GM12892 (cell line): ENCODE measurements at places on chromosomes 5 and 9.
A peak's percentile ranks its signal among the peaks of the same experiment; 100 is the strongest.

DNA sequence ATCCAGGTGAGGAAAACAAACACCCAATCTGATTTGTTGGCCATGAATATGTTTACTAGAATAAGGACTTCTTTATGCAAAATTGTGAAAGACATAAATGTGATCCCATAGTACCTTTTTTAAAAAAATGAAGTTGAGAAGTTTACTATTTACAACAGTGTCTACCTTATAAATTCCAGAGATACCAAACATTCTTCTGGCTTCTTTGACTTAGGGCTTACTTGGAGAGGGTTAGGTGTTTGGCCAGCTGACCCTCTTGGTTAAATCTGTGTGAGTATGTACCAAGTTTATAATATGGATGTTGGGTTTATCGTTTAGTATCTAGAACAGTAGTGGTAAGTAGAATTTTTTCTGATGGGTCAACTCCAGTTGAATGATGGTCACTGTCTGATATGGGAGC lies 212.3 kb downstream of the DOCK8 start:
- DNase-seq = no peak

- no peak for DNase-seq
Measured at GRCh38 chr5:78639791-78640190, 8.8 kb downstream of the LHFPL2 start.

DNA sequence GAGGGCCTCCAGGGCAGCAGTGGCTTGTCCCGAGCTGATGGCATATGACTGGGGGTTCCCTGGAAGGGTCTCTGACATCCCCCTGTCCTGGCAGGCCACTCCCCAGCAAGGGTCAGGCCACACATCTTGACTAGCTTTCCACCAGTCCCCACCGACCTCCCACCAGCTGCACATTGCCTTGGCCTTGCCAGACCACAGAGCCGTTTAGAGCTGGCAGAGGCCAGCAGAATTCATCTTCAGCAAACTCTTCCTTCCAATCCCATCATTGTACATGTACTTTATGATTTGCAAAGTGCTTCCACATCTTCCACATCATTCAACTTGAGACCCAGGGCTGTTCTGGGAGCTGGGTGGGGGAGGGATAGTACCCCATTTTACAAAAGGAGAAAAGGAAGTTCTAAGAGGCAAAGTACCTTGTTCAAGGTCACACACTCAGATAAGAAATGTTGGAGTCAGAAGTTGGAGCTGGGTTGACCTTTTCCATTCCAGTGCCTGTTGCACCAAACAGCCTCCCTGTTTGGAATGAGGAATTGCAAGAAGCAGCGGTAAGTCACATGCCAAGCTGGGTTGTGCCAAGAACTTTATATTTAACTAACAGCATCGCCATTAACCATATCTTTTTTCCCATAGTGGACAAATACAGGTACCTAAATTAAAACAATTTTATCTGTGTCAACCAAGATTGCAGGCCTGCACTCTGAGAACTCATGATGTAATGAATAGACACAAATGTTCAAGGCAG lies 25.8 kb upstream of the COL15A1 start:
- no peak for DNase-seq

DNA sequence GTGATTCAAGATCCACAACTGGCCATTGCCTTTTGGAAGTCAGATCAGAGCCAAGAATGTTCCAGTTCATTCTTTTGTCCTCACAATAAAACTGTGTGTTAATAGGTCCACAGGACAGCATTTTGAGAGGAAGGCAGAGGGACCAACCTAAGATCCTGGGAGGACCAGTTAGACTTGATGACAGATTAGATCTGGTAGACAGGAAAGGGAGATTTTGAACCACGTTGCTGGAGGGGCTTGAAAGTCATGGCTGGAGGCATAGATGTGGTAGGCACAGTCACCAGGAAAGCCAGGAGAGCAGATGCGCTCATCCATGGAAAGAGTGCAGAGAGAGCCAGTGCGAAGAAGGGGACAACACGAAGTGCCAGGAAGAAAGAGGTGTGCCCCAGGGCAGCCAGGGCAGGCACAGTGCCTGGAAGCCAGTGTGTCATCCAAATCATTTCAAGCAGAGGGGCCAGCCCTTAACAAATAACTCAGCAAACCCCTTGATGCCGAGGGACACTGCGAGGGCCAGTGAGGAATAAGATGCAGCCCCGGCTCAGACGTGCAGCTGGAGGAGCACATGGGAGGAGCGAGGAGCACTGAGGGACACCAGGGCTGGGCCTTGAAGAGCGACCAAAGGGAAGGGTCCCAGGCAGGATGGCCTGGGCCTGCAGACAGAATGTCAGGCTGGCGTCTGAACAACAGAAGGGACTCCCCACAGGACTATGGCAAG lies 12.8 kb upstream of the SLC2A8 start:
- DNase-seq = no peak

DNA sequence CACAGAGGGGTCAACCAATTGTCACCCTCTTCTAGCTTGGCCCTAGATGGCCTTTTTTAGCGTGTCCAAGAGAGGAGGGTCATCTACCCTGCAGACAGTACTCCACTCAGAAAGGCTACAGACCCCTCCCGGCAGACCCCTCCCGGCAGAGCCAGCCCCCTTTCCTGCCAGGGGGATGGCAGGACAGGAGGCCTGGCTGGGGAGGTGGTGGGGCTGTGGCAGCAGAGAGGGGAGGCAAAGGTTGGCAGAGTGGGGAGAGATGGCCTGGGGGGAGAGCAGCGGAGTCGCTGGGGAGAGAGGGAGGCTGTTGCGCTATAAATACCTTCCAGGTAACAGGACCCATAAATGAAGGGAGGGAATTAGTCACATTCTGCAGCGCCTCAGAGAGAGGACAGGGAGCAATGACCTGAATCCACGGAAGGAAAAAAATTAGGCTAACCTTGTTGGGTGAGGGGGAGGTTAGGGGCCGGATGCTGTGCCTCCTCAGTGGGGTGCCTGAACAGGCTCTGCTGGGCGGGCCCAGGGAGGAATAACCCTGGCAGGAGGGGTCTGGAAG lies 32.9 kb upstream of the PSD2 start:
- DNase-seq = no peak

GRCh38 chr5:37860206-37860605 lies 20.4 kb upstream of the GDNF start:
- DNase-seq = no peak

DNA sequence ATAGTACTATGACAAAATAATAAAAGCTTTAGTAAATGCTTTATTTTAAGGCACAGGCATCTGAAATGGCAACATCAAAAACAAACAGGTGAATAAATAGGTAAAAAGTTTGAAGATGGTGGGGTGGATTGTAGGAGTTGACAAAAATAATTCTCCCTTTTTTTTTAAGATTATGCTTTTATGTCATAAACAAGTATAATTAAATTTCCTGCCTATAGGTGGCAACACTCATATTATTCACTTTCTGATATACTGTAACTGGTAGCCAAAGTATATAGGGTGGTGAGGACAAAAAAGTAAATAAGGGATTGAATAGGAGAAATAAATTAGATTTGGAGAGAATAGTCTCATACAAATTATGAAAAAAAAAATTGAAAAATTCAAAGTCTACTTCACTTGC lies 120.0 kb upstream of the ACOT12 start:
- no peak for DNase-seq

- no peak for DNase-seq
Measured at GRCh38 chr5:127562252-127562651, 44.8 kb downstream of the PRRC1 start.

- DNase-seq = no peak
Measured at GRCh38 chr5:88671505-88672499, 211.2 kb downstream of the MEF2C start.

DNA sequence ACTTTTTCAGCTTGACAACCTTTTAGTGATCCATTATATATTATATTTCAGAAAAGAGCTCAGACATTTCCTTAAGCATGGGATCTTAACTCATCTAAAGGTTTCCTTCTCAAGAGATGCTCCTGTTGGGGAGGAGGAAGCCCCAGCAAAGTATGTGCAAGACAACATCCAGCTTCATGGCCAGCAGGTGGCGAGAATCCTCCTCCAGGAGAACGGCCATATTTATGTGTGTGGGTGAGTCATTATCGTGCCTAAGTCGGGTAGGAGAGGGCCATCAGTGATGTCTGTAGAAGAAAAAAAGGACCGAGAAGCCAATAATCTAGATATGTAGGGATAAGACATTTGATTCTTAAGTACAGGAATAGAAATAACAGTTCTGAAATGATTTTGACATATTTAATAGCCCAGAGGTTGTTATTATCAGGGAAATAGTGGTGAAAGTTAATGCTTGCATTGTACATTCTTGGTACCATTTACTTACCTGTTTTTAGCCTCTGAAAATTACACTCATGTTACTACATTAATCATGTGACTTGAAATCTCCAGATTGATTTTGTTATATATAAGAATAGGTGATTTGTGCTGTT lies 28.2 kb downstream of the MTRR start:
- no peak for DNase-seq

GRCh38 chr5:132886064-132886823 lies 12.8 kb downstream of the LEAP2 start:
- no peak for DNase-seq

GRCh38 chr9:120842685-120843485 lies at the start of gene PSMD5:
TSS of gene PSMD5 (minus strand) at chr9:120842922. CDS start at chr9:120842909, 13 bp downstream.
- DNase-seq = peak; percentile 96

GRCh38 chr5:125604104-125604503 lies 819.1 kb upstream of the GRAMD2B start:
- no peak for DNase-seq
